ENCODE measurements at places on chromosomes 7 and 10.
A peak's percentile ranks its signal among the peaks of the same experiment; 100 is the strongest.

DNA sequence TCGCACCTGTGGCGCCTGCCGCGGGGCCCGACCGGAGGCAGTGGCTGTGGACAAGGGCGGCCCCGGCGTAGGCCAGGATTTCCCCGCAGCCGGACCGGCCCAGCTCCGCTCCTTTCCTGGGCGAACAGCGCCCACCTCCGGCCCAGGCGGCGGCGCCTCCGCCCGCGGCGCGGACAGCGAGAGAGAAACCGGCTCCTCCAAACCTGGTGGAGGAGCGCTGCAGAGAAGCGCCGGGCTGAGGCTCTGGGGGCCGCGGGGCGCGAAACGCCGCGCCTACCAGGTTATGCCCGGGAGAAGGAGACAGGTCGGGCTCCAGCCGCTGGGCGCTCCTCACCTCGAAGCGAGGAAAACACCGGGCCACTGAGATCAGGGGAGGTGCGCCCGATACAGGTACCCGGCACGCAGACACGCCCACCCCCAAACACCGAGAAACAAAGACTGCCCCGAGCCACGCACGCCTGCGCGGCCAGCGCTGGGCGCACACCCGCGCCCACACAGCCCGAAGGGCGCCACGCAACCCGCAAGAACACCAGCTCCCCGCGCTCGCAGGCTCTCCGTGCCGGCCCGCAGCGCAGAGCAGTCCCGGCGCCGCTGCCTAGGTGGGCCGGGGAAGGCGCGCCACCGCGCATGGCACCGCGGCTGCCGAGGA lies 3.3 kb downstream of the GRID1 start:
- no peak for DNase-seq

GRCh38 chr10:100303724-100304319 lies 17.3 kb upstream of the BLOC1S2 start:
- no peak for DNase-seq

DNA sequence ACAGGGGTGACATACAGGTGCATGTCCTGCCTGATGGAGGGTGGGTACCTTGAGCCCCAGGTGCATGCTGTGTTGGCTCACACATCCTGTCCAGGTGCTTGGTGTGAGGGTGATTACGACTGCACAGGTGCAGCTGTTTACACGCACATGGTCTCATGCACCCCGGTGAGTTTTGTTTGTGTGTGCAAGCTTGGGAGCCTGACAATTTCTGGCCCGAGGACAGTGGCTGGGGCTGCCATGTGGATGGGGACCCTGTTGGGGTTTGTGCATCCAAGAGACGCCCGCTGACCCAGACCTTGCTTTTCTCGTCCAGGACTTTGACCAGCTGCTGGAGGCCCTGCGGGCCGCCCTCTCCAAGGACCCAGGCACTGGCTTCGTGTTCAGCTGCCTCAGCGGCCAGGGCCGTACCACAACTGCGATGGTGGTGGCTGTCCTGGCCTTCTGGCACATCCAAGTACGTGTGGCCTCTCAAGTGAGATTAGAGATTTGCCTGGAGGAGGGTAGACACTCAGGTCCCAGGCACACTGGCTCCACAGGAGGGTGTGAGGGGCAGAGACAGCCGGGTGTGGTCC lies 61.7 kb downstream of the PRF1 start:
- DNase-seq = no peak

DNA sequence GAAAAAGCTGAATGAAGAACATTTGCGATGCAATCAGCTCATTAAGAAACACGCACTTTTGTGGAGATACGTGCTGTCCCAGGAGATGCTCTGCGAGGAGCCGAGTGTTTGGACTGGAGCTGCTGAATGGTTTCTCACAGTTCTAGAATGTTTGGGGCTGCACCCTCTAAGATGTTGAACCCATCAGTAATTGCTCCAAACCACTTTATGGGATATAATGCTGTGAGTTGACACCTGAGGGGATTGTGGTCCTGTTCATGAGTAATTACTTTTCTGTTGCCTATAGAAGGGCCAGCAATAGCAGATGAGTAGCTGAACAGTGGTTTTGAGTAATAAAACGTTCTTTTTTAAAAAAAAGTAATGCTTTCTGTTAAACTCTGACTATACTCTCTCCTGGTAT lies 63.1 kb downstream of the IKZF1 start:
- no peak for DNase-seq

- DNase-seq = no peak
Observed at GRCh38 chr10:72954596-72955554, at the start of gene PLA2G12B. Gene PLA2G12B, minus strand, starts transcription at chr10:72954806. Its CDS starts 121 bp downstream, at chr10:72954685.

DNA sequence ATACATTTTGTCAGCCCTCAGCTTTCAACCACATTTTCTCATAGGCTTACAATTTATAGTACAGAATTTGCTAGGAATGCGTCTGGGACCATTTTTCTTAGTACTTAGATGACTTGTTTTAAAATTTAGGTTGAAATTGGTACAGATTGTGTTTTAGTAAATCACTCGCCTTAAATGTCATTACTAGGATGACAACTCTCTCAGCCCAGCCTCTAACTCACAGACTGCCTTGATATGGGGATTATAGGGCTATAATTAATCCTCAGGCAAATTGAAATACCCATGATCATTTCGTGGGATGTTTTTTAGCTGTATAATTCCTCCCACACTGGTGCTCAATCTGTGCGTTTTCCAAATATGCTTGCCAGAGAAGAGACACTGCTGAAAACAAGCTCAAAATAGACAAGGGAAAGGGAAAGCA lies 299.7 kb upstream of the AKR1E2 start:
- no peak for DNase-seq

DNA sequence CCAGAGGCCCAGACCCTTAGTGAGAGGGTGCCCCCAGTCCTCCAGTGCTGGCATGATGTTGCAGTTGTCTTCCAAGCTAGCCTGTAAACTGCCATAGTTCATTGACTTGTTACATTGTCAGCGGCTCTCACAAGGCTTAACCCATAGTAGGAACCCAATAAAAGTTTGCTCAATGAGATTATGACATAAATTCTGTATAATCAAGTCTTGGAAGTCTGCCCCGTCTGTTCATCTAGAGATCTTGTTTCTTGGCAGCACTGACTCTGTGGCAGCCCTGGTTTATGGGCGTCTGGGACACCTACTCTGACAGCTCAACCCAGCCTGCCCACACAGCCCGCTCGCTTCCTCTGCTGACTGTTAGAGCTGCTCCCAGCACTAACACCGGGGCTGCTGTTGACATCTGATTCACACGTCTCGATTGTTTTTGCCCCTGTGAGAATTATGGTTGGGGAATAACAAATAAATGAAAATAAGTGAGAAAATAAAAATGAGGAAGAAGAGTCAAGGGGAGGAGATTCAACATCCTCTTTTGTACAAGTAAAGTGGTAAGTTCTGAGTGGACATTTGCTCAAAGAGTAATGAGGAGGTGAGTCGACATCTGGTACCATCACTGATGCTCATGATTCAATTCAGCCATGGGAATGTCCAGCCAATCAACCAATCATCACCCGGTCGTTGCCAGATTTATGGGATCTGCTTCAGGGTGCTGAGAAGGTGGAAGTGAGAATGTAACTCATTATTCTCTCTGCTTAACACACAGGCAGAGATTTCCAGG lies 160.8 kb downstream of the SPAG6 start:
- DNase-seq = peak; percentile 34

- no peak for DNase-seq
Observed at GRCh38 chr10:88386204-88386788, 196.8 kb downstream of the RNLS start.

GRCh38 chr7:29271319-29271658 lies 76.7 kb downstream of the CHN2 start:
- DNase-seq = no peak

DNA sequence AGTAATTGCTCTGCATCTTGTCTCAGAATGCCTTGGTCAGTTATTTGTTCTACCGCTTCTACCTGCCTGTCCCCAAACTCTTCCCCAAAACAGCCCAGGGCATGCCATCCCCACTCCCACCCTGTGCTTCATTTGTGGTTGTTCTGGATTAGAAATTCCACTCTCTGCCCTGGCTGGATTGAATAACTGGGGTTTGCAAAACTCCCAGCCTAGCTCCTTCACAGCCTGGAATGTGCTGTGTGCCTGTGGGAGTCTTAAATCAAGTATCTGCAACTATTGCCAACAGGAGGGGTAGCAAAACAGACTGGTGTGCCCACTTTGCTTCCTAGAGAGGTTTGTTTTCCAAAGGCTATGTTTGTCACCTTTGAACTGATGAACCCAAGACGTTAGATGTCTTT lies 24.2 kb downstream of the TSPAN15 start:
- DNase-seq = no peak

- DNase-seq = no peak
Observed at GRCh38 chr10:97800474-97800873, 28.7 kb upstream of the SFRP5 start.

DNA sequence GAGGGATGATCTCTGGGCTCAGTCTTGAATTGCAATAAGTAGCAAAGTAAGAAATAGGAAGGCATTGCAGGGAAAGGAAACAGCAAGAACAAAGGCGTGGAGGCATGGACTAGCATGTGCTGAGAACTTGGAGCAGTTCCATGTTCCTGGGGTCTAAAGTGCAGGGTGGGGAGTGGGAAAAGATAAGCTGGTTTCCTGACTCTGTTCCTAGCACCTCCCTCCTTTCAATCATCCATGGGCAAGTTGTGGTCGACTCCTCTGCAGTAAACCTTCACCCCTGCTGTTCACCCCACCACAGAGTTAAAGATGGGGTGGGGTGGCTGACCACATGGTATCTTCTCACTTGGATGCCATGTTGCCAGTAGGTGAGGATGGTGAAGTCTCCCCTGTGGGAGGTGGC lies 29.6 kb downstream of the RPS24 start:
- DNase-seq = no peak

DNA sequence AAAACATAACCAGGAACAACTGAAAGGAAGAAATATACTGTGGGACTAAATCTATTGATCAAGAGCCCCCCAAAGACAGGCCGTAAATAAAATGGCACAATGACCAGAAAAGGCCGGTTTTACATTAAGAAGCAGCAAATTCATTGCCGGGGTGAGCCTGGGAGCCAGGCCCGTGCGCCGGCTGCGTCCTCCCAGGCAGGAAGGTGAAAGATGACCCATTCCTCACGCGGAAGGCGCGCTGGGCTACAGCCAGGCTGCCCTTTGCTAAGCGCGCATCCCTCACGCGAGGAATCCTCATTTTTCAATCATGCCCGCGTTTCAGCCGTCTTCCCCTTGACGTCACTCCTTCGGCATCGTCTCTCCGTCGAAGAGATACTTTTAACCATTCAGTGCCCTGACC lies 47.6 kb upstream of the MGMT start:
- DNase-seq = no peak

- no peak for DNase-seq
Observed at GRCh38 chr7:39894904-39895303, 55.2 kb upstream of the CDK13 start.

DNA sequence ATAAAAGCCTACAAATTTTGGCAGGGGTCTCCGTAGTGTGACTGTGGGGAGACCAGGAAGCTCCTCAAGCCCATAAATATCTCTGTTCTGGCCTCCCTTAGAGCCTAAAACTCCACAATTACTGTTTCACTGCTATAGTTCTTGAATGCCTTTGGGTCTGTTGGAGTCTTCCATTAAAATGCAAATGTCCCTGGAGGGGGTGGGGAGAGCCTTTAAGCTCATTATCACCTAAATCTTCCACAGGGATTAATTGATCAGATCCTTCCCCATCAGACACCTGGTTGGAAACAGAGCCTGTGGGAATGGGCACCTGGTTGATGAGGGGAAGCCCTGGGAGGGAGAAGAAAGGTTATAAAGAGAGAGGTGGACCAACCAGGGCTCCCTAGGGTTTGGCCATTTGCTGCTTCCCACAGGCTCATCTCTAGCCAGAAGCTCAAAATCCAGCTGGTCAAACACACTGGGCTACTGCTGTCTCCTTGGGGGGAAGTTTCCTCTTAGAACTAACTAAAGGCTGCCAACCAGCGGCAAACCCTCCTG lies 718.2 kb downstream of the LRMDA start:
- DNase-seq = no peak

DNA sequence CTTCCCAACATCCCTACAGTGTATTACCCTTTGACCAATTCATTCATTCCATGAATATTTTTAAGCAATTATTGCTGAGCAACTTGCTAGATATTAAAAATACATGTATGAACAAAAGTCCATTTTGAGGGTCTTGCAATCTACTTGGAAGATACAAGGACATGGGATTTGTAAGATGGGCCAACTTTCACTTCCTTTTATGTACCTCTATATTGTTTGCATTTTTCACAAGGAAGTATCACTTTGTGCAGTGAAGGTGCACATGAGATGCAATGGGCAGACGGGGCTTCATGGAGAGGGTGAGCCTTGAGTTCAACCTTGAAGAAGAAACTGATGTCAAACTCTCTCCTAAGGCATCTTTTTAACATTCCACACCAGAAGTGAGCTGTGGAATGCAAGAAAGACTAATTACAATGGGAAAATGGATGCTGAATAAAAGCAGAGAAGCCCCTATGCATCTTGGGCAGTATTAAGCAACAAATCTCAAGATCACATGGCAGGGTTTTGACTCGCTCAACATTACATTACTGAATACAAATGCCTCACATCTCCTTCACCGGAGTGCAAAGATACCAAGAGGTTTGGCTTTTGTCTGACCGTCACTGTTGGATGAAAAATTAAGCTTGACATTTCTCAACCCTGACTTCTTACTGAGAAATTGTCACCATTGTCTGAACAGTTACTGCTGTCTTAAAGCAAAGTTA lies 341.5 kb downstream of the ELMO1 start:
- no peak for DNase-seq

DNA sequence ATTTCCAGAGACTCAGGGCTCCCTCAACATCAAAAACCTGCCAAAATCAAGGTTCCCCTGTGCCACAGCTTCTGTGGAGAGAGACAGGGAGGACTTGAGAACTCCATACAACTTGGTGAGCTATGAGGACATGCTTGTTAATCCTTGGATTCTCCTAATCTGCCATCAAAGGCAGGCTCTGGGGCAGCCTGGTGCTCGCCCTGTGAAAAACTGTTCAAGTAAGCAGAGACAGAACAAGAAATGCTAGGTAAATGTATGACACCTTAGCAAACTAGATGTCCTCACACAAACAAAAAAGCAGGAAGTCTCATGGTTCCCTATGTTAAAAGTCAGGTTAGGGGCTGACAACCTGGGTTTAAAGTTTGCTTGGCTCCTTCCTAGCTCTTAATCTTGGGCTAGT lies 73.6 kb downstream of the ANK3 start:
- no peak for DNase-seq

Data from stimulated activated CD8-positive, alpha-beta memory T cell treated with anti-CD3 and anti-CD28 coated beads, Interleukin-2, amount 100 ng/mL, for 1 hour (primary cell).